CMK (cell line): ENCODE measurements at places on chromosomes 7 and 10.

GRCh38 chr7:71854546-71855397, 557.4 kb downstream of the CALN1 start:
- no peak for DNase-seq

DNA sequence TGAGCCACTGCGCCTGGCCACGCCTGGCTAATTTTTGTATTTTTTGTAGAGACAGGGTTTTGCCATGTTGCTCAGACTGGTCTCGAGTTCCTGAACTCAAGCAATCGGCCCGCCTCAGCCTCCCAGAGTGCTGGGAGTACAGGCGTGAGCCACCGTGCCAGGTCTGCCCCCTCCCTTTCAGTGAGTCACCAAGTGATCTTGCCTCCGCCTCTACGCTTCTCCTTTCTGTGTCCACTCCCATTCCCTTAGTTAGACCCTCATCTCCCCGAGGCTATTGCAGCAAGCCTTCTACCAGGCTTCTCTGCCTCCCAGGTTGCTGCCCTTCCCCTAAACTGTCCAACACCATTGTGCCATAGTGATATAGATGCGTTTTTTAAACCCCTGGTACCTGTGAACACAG, 32.9 kb downstream of the CDC123 start:
- no peak for DNase-seq

DNA sequence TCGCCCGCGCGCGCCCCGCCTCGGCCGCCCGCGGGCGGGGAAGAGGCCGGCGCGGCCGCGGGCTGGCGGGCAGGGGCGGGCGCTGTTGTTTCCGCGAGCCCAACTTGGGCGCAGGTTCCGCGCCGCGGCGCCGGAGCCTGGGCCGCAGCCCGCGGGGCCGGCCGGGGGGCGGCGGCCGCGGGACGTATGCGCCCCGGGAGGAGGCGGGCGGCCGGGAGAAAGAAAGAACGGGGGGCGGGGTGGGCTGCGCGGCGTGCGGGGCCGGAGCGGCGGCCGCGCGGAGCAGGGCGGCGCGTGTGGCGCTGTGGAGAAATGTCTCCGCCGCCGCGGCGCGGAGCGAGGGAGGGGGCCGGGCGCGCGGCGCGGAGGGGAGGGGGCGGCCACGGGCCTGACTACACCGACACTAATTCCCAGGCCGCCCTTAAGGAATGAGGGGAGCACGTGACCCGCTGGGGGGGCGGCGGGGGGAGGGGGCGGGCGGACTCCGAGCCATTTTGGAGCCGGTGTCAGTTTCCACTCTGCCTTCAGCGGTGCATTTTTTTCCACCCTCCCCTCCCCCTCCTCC, at the start of gene BMI1:
Gene BMI1, plus strand, starts transcription at position 509 of the 565 bp plus-strand sequence. CDS start 5,351 bp downstream, outside the sequence.
- DNase-seq = no peak

DNA sequence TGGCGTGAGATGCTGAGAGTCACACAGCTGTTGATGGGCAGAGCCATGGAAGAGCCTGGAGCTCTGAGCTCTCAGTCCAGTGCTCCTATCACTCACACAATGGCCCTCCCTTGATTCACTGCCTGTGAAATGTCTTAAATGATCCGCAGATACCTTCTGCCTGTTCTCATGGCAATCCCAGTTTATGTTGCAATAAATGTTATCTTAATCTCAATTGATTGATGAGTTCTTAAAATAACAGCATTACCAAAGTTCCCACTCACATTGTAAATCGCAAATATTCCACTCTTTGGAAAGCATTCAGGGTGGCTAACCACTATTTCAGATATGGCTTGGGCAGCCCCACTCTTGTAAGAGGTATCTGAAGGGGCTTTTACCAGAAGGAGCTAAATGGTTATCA, 865.5 kb downstream of the LRMDA start:
- no peak for DNase-seq

DNA sequence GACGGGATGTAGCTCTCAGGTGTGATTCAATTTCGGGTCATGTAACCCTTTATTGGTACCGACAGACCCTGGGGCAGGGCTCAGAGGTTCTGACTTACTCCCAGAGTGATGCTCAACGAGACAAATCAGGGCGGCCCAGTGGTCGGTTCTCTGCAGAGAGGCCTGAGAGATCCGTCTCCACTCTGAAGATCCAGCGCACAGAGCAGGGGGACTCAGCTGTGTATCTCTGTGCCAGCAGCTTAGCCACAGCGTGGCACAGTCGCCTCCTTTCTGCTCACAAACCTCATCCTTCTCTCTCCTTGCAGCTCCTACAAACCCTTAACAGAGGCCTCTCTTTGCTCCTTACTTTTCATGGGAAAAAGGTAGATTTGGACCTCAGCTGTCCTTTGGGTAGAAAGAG, 197.5 kb upstream of the PRSS58 start:
- no peak for DNase-seq

GRCh38 chr10:12531305-12532220, 182.2 kb downstream of the CAMK1D start:
- no peak for DNase-seq

DNA sequence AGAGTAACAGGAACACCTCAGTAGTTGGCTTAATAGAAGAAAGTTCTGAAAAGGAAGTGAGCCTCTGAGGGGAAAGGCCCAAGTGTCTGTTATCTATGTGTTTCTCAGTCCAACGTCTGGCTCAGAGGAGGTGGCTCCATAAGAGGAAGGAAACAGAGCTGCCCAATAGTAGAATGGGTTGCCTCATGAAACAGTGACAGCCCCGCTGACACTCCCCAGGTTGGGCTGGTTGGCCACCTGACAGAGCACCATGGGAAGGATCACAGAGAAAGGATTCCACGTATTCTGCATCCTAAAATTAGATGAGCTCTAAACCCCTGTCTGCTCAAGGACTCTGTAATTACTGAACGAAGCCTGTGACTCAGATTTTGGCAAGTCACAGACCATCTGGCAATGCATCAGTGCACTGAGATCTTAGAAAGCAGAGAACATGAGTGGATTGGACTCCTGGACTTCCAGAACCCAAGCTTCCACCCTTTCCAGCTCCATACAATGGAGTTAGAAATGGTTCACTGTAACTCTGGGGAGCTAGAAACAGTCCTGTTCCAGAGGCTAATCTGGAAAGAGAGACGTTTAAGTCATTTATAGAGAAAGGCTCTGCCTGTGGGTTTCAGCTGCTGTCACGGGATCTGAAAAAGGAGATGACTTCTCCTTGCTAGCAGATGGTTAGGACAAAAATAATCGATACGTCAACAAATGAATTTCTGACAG, 2.9 kb downstream of the PKD2L1 start:
- DNase-seq = no peak

GRCh38 chr7:10412422-10413019, 561.2 kb upstream of the PHF14 start:
- DNase-seq = peak; percentile 2

DNA sequence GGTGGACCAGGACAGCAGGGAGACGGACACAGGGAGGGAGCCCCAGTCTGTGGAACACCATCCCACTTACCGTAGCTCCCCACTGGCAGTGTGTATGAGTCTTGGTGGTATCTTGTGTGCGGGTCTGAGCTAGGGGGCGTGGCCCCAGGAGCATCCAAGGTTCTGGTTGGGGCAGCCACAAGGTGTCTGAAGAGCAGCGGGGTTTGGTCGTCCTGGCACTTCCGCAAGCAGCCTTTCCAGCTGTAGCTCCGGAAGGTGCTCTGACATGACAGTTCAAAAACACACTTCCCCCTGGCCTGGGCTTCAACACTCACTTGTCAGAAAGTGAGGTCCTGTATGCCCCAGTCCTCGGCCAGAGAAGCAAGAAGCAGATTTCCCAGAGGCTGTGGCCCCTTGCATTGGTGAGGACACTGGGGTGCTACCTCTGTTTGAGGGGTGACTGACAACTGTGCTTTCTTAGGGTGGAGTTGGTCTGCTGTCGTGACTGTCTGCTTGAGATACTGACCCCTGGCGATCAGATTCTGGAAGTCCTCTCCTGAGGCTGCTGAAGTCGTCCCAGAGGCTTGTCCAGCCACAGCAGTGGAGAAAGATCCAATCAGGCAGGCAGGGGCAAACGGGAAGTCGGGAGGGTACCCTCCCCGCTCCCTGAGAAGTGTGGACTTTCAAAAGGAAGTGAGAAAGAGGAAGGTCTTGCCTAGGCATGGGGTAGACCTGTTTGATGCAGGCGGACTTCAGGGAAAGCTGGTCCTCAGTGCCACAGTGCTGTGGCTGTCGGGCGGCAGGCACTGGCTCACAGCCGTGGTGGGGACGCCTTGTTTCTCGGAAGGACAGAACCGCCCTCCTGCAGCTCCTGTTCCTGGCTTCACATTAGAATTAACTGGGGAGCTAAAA, 51.4 kb upstream of the PFKFB3 start:
- DNase-seq = peak; percentile 79
